ENCODE measurements at places on chromosomes 5 and 9.

- no peak for DNase-seq
Observed at GRCh38 chr5:169566202-169566601, 17.4 kb upstream of the SPDL1 start.

GRCh38 chr9:136447173-136447778, 7.6 kb upstream of the INPP5E start:
- no peak for DNase-seq

DNA sequence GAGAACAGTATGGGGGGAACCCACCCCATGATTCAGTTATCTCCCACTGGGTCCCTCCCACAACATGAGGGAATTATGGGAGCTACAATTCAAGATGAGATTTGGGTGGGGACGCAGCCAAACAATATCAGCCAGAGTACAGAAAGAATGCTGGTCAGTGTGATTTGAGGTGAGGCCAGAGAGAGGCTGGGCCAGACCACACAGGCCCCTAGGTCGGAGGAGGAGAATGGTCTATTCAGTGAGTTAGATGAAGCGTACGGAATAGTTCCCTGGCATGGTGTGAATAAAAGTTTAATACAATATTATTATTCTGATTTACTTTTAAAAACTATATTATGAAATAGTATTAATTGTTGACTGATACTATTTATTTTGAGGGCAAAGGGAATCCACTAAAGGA, 39.7 kb downstream of the PCSK5 start:
- DNase-seq = no peak

GRCh38 chr5:87788416-87788815, 375.7 kb upstream of the CCNH start:
- no peak for DNase-seq

DNA sequence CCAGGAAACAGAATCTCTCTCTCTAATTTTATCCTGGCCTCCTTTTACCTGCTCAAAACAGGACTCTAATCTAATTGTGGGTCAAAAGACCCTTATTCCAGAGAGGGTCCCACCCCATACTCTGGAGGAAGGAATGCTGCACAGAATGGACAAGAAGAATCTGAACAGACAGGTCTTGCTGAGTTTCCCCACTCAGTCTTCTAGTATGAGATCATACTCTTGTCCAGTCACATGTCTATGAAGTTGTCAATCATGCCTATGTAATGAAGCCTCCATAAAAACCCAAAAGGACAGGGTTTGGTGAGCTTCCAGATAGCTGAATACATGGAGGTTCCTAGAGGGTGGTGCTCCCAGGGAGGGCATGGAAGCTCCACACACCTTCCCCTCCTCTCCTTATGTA, 123.9 kb upstream of the FER start:
- no peak for DNase-seq

GRCh38 chr9:93587284-93587650, 10.9 kb downstream of the PHF2 start:
- DNase-seq = no peak

- DNase-seq = no peak
Observed at GRCh38 chr5:60092671-60093422, 199.3 kb upstream of the PDE4D start.

DNA sequence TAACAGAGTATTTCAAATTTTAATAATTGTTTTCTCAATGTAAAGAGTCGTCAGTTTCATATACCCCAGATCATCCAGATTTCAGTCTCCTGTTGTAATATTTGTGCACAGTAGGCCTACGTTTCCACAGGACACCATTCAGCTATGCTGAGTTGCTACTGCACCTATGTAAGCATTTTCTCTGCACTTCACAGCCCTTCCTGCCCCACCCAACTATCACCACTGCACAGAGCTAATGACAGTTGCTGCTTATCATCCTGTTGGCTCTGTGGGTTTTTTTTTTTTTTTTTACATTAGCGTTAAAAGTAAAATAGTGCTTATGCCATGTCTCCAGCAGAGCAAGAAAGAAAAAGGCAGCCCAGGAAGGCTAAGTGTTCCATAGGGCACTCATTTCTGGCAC, 5.9 kb upstream of the PRKACG start:
- peak; percentile 49 for DNase-seq

DNA sequence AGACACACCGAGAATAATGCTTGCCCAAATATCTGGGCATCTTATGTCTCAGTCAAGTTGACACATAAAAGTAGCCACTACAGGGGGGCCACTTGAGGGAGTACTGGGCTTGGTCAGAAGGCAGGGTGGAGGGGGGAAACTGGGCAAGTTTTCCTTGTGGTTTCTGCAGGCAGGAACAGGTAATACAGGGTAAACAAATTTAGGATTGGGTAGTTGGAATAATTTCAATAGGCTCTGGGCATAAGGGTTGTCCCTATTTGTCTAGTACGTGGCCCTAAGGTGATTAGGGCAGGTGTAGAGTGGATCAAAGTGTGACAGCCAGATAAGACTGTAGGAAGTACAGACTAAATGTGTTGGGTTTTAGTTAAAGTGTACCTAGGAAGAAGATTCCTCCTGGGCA, 353.1 kb downstream of the TLE4 start:
- no peak for DNase-seq

DNA sequence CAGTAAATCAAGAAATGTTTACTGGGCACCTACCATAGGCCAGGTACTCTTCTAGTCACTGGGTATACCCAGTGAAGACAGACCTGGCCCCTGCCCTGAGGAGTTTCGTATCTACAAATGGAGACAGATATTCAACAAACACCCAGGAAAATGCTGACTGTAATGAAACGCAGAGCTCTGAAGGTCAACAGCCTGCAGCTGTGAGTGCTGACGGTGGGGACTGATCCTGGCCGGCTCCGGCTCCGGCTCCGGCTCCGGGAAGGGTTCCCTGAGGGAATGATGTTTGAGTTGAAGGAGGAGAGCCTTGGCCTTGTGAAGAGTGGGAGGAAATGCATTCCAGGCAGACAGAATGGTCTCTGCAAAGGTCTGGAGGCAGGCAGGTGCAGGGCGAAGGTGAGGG, 23.1 kb downstream of the FGFR4 start:
- DNase-seq = no peak

DNA sequence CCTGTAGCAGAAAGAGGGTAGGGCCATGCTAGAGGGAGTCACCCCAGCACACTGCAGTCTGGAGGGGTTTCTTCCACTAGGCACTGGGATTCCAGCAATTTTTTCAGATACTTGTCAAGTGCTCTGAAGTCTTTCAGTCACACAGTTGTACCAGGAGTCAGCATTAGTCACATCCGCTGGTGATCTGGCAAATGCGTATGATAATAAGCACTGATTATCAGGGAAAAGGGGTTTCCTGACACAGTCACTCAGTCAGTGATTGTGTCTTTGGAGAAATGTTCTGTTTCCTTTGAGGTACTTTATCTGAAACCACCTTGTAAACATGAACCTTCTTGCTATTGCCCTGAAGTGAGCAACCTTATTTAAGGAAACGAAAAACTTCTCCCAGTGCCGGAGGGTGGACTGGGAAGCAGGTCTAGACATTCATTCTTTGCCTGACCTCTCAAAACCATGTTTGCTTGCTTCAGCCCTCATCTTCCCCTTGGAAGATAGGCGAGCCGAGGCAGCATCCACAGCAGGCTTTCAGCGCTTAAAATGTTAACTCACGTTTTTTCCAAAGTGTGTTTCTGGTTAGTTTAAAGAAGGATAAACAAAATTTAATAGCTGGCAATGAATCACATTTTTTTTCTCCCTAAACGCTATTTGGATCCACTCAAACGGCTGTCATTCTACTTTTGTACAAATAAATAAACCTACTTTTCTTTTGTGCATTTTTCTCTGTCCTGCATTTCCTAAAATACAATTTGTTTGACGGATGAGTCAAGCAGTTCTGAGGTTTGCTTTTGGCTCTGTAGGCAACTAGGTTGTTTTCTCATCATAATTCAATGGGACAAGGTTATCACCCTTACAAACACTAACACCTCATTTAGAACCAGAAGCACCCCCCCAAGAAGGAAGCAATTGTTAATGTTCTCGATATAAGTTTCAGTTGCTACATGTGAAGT, 77.7 kb downstream of the FOXD1 start:
- no peak for DNase-seq

DNA sequence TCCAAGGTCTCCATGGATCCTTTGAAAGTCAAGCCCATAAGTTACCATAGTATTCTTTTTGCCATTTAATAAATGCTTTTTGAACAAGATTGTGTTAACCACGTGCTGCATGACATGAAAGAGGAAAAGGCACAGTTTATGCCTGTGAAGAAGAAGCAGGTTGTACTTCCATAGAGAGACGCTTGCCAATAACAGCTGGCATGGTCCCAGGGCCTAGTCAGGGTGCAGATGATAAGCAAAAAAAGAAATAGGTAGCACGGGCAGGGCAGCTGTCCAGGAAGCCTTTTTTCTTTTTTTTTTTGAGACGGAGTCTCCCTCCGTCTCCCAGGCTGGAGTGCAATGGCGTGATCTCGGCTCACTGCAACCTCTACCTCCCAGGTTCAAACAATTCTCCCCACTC, 71.8 kb upstream of the CLINT1 start:
- no peak for DNase-seq

DNA sequence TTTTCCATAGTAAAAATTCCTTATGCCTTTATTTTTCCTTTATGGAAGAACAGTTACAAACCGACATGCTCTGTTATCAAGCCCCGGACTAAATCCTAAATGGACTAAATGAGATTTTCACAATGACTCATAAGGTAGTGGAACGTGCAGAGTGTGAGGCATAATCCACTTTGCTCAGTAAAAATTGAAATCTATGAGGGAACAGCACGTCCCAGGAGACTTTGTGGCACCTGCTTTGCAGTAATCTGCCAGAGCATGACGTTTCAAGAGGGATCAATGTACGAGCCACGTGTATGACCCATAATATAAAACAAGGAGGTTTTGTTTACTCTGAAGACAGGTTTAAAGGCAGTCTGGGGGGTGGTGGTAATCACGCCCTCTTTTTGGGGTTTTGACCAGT, 83.8 kb upstream of the GNA14 start:
- DNase-seq = no peak

DNA sequence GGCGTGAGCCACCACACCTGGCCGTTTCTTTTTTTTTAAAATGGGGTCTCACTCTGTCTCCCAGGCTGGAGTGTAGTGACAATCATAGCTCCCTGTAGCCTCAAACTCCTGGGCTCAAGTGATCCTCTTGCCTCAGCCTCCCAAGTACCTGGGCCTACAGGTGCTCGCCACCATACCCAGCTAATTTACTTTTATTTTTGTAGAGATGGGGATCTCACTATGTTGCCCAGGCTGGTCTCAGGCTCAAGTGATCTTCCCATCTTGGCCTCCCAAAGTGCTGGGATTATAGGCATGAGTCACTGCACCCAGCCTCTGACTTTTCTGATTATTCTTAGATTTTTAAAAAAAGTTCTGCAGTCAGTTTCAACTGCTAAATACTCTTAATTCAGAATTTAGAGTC, 21.3 kb downstream of the RAI14 start:
- no peak for DNase-seq

GRCh38 chr5:56622141-56622540, 193.2 kb upstream of the MAP3K1 start:
- DNase-seq = no peak

- no peak for DNase-seq
Observed at GRCh38 chr9:89941875-89942274, 337.1 kb downstream of the GADD45G start.

DNA sequence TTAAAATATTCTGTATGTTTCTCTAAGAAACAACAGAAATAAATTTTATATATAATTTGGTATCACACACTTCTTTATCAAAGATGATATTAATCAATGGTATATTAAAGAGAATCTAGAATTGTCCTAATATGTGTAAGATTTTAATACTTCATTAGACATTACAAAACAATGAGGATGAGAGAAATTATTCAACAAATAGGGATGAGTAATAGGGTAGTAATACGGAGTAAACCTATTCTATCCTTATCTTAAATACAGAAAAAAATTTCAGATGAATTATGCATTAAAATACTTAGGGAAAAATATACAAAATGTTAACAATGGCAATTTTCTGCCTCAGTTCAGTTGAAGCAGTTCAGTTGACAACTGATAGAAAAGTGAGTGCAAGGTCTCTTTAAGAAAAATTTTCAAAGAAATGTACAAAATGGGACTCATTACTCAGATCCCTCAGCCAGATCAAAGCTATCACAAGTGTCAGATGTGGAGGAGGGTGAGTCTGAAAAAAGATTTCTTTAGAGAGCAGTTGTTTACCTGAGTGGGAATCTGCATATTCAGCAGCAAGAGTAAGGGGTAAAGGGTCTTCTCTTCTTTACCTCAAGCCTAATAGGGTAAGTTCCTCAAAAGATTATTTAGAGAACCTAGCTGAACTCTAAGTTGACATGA, 56.7 kb upstream of the GCNT4 start:
- no peak for DNase-seq

- no peak for DNase-seq
Observed at GRCh38 chr9:22138956-22139660, 130.0 kb upstream of the CDKN2B start.

DNA sequence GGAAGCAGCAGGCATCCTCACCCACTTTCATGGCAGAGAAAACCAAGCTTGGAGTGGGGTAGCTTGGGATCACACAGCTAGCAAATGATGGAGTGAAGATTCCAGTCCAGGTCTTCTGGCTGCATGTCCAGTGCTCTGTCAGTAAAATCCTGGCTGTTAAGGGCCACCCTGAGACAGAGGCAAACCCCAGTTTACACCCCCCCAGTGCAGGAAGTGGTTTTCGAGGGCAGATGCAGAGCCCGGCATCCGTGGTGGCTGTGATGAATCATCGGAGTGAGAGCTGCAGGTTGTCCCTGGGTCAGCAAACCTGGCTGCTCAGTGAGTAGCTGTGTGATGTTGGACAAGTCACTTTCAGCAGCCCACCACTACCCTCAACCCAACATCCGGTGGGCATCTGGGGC, 115.4 kb downstream of the RGS3 start:
- DNase-seq = peak; percentile 81

DNA sequence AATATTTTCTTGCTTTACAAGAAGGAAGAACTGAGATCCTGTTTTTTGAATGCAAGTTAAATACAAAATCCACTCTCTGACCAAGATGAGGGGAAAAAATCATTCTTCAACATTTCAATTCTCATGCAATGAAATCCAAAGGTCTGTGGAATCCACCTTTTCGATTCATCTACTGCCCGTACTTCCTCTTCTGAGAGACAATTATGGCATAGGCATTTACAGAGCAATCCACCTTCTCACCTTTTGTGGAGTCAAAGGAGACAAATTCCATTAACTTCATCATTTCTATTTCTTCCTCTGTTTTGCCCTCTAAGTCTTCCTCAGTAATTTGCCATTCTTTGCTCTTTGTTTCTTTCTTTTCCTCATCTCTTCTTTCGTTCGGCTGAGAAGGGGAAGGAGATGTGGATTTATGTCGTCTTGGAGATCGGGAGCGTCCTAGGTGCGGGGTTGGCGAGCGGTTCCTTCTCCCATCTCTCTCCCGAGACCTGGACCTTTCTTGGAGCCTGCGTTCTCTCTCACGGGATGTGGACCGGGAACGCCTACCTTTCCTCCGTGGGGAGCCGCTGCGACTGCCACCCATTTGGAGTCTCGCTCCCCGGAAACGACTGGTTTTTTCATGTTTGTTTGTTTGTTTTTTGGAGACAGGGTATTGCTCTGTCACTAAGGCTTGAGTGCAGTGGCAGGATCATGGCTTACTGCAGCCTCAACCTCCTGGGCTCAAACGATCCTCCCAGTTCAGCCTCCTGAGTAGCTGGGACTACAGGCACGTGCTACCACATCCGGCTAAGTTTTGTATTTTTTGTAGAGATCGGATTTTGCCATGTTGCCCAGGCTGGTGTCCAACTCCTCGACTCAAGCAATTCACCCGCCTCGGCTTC, 24.3 kb upstream of the AFF4 start:
- no peak for DNase-seq

Data from CD4-positive, alpha-beta T cell treated with Interleukin-1 beta for 1 hour (primary cell).